Mesothelial cell of epicardium (in vitro differentiated cells): ENCODE measurements at places on chromosomes 7 and 10. TPM values are rescaled to one million over a fixed set of nuclear protein-coding genes. Genes with fewer than 3 reads are reported as not detected.

DNA sequence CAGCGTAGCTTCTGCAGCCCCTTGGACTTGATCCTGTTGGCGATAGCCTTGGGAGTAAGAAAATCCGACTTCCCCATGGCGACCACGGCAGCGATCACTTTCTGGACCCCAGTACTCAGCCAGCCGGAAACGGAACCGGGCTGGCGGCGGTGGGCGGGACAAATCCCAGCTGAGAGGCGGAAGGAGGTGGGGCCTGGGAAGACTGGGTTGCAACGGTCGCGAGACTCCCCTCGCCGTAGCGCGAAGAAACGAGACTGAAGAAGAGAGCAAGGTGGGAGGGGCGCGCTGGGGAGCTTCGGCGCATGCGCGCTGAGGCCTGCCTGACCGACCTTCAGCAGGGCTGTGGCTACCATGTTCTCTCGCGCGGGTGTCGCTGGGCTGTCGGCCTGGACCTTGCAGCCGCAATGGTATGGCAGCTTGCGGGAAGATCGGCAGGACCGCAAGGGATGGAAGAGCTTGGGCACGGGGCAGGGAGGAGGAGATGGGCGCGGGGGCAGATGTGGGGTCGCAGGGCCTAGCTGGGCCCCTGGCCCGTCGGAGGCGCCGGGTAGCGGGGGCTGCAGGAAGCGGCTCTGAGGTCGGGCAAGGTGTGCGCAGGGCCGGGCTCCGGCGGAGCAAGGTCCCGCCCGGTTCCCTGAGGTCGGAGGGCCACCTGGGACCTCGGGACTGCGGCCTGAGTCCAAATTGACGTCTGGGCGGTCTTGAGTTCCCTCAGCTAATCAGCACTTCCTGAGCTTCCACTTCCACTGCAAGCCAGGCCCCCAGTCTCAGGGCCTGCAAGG is at the start of the genes ATP5F1C and KIN:
TSS of gene ATP5F1C (plus strand) at position 321 of the 782 bp plus-strand sequence. CDS start at position 352, 31 bp downstream.
TSS of gene KIN (minus strand) at position 137 of the 782 bp plus-strand sequence. CDS start at position 77, 60 bp downstream.
- no peak within 1 kb of the TSS for H3K4me3 ChIP-seq
- no peak within 1 kb of the TSS for H3K27ac ChIP-seq
- H3K36me3 ChIP-seq: peaks cover 15% of the 10 kb centered on the region

GRCh38 chr10:63497321-63497720 is 23.9 kb upstream of the REEP3 start:
- peaks cover 15% of the 10 kb centered on the region for H3K36me3 ChIP-seq
- H3K27ac ChIP-seq: no peak overlapping the region
- H3K4me3 ChIP-seq: no peak overlapping the region

- peaks cover 21% of the 10 kb centered on the region for H3K4me1 ChIP-seq
- H3K36me3 ChIP-seq: no peaks in the 10 kb centered on the region
- H3K27ac ChIP-seq: peak overlapping the region; percentile 92
- no peak overlapping the region for H3K4me3 ChIP-seq
Observed at GRCh38 chr10:3538656-3539531, 246.1 kb downstream of the KLF6 start.

HMX3 gene
- not detected in 3 replicates for total RNA-seq

OR2A1 gene
- total RNA-seq: 0.24 to 0.27 TPM (median 0.27 TPM) in 3 replicates

HABP2 gene
- total RNA-seq: 0.13 TPM in 1 of 3 replicates, not detected in the others

PAPOLB gene
- 0.11 to 0.22 TPM (median 0.20 TPM) in 3 replicates for total RNA-seq
